ENCODE measurements at places on chromosomes 1 and 21.

DNA sequence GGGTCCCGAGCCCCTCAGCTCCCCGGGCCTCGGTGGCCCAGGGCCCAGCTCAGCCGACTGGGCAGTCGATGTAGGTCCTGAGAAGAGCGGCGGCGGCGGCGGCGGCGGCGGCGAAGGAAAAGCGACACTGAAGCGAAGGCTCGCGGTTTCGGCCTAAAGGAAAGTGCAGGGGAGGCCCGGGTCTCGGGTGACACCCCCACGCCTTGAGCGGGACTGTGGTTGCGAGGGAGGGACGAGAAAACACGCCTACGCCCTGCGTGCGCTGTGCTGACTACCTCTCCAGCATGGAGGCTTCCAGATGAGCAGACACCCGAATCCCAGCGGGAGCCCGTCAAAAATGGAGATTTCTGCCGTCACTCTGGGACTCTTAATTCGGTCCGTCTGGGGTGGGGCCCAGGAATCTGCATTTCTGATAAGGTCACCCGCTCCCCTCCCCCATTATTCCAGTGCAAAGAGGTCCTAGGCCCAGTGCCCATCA, 31.2 kb downstream of the DNTTIP2 start:
- DNase-seq: peak; percentile 71

GRCh38 chr1:217590598-217590997, 40.3 kb downstream of the GPATCH2 start:
- DNase-seq: no peak

- DNase-seq: no peak
Observed at GRCh38 chr1:27661412-27662075, 10.4 kb downstream of the IFI6 start.

GRCh38 chr1:53608676-53609075, 130.3 kb downstream of the GLIS1 start:
- no peak for DNase-seq

- no peak for DNase-seq
Observed at GRCh38 chr1:14822493-14822892, 224.0 kb downstream of the KAZN start.

- DNase-seq: no peak
Observed at GRCh38 chr1:112911506-112912220, 44.3 kb downstream of the SLC16A1 start.

- DNase-seq: no peak
Observed at GRCh38 chr1:162551969-162552683, 9.4 kb upstream of the UAP1 start.

GRCh38 chr1:178536844-178537371, 24.0 kb downstream of the TEX35 start:
- peak; percentile 85 for DNase-seq

DNA sequence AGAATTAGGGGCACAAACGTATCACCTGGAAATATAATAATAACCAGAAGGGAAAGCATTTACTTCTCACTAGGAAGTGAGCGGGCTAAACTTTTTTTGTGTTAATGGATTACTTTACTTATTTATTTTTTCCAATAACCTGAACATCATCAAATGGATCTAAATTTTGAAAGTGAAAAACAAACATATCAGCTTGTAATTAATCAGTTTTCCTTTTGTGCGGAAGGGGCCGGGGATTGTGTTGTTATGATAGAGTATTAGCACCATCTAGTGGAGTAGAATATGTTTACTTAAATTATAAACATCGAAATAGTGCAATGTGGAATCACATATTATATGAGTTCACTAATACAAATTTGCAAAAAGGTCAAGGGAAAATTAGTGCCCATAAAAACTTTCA, 9.0 kb downstream of the CFH start:
- DNase-seq: peak; percentile 11

- no peak for DNase-seq
Observed at GRCh38 chr1:106120789-106121188, 935.7 kb upstream of the PRMT6 start.

DNA sequence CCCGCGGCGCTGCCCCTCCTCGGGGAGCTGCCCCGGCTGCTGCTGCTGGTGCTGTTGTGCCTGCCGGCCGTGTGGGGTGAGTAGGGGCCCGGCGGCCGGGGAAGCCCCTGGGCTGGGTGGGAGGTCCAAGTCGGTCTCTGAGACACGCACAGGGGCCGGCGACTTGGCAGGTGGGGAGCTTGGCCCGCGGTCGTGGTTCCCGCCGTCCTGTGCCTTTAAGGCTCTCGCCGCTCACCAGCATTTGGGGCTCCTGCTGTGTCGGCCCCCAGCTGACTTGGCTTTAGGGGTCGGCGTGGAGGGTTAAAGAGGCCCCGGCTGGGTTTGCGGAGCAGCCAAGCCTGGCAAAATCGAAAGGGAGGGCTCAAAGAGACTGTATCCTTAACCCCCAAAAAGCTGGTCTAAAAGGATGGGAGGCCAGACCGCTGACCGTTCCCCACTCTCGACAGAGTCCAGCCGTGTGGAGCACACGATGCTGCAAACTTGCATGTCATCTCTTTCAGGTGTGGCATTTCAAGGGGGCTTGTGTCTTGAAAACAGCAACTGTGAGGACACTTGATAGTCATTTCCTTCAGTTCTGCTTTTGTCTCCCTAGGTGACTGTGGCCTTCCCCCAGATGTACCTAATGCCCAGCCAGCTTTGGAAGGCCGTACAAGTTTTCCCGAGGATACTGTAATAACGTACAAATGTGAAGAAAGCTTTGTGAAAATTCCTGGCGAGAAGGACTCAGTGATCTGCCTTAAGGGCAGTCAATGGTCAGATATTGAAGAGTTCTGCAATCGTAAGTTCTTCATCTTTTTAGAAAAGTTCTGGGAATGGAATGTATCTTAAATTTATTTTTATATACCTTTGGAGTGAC, 540 bp downstream of the CD55 start:
- peak; percentile 77 for DNase-seq

All from hematopoietic multipotent progenitor cell treated with erythropoietin and hydrocortisone succinate and interleukin-3 and kit ligand, for 17 days (in vitro differentiated cells).